Thoracic aorta (tissue), 2 donors: ENCODE measurements at places on chromosomes 7 and 10.

- no peak for DNase-seq
Observed at GRCh38 chr7:77501192-77501515, 35.9 kb upstream of the PTPN12 start.

DNA sequence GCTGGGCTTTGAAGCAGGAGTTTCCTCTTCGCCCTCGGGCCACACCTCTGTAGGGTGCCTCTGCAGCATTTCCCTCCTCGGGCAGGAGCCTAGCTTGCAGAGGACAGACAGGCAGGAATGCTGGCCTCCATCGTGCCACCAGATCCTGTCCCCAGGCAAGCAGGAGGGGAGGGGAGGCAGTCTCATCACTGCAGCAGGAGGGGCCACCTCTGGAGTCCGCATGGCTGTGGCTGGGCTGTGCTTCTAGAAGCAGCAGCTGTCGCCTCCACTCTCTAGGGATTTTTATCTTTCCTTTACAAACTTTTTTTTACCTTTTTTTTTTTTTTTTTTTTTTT is 181.4 kb downstream of the CUX1 start:
- DNase-seq = no peak

DNA sequence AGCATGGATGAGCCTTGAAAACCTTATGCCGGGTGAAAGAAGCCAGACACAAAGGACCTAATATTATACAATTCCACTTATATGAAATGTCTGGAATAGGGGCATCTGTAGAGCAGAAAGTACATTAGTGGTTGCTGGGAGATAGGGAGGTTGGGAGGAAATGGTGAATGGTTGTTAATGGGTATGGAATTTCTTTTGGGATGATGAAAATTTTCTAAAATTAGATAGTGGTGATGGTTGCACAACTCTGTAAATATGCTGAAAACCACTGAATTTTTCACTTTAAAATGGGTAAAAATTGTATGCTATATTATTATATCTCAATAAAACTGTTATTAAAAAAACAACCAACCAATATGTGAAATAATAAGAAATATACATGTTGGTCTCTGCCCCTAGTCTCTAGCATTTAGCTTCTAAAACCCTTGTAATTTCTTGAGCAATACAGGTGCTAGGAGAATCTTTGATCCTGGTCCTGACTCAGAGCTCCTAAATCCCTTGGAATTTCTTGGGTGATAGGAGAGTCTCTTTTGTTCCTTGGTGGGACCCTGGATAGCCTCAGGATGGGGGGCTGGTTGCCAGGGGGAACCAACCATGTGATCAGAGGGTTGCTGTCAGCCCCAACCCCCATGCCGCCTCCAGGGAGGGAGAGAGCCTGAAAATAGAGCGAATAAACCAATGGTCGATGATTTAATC is 64.0 kb downstream of the TACR2 start:
- no peak for DNase-seq

DNA sequence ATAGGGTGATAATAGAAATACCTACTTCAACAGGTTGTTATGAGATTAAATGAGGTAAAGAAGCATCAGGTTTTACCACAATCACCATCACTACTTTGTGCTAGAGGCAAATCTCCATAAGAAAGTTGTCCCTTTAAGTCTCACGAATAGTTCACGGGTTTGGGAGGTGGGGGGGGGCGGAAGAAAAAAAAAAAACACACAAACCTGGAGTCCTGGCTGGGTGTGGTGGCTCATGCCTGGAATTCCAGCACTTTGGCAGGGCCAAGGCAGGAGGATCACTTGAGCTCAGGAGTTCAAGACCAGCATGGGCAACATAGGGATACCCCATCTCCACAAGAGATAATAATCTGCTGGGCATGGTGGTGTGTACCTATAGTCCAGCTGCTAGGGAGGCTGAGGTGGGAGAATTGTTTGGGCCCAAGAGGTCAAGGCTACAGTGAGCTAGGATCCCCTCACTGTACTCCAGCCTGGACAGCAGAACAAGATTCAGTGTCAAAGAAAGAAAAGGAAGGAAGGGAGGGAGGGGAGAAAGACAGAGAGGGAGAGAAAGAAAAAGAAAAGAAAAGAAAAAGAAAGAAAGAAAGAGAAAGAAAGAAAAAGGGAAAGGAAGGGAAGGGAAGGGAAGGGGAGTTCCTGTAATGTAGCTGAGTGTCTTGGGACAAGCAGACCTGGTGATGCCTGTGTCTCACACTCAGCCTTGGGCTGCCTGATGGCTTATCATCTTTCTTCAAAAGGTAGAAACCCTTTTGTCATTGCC is 231.4 kb downstream of the CREB5 start:
- DNase-seq = no peak

- DNase-seq = no peak
Observed at GRCh38 chr10:103316087-103316486, 34.9 kb downstream of the PCGF6 start.

GRCh38 chr7:84900215-84900614 is 286.6 kb downstream of the SEMA3D start:
- no peak for DNase-seq

- no peak for DNase-seq
Observed at GRCh38 chr7:46715579-46715978, 794.5 kb upstream of the IGFBP3 start.

GRCh38 chr10:118810796-118811505 is 56.2 kb upstream of the CACUL1 start:
- DNase-seq = no peak

DNA sequence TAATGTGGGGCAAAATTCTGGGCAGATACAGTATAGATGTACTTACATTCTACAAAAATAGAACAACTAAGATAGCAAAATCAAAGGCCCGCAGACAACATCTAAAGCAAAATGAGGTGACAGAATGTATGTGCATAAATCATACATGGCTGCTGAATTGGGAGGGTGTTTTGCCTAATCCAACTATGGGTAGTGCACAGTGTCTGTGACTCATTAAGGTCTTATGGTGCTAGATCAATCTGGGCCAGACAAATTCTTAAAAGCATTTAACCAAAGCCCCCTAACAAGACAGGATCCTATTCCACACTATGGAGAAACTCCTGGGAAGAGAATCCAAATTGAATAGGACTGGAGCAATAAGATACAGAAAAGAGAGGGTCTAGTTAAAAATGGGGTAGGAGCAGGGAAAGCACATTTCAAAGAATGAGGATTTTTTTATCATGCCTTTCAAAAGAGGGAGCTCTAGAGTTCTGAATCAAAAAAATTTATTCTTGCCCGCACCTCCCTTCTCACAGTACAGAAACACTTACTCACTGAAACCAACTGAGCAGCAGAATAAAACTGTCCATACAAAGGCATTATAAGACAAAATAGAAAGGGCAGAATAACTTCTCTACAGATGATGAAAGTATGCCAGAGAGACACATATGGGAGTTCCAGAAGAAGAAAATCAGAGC is 181.3 kb downstream of the RNLS start:
- no peak for DNase-seq

- no peak for DNase-seq
Observed at GRCh38 chr10:33506838-33507661, 172.6 kb upstream of the NRP1 start.

DNA sequence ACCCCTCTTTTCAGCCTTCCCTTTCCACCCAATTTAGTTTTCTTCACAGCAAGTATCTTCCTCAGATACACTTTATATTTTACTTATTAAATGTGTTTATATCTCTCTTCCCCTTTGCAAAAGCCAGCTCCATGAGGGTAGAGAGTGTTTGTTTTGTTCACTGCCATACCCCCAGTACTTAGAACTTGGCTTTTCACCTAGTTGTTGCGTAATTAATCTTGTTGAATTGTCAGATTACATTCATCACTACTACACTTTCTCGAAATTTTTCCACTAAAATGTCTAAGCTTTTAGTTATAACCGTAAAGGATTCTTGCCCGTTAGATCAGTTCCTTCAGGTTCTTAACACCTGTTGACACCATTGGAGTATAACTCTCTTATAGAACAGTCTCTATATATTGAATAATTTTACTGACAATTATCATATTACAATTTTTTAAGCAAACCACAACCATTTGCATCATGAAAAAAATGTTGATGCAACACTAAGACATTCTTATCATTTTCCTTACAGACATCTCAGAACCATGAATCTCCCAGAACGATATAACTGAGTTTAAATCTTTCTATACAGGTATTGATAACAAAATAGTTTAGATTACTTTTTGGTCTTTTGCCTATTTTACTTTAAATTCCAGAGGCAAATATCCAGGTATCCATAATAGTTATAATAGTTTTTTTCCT is 29.9 kb downstream of the VWDE start:
- no peak for DNase-seq

DNA sequence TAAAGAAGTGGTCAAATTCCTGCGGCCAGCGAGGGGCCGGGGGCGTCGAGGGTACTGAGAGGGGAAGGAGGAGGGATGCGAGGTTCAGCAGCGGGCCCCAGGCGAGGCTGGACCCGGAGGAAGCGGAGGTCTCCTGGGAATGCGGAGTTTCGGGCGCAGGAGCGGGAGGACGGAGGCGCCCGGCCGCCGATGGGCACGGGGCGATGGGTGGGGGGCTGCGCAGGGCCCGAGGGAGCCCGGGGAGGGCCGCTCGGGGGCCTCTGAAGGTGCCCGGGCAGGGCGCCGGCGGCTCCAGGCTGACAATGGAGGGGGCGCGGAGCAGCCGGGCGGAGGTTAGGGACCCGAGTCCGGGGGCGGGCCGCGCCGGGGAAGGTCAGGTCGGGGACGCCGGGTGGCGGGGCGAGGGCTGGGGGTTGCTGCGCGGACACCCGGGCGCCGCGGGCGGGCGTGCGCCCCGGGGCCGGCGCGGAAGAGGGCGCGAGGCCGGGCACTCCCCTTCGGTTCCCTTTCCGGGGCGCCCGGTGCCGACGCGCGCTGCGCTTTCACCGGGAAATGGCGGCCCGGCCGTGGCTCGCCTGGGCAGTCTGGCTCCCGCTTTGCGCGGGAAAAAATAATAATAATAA is 683 bp downstream of the MACROH2A2 start:
- no peak for DNase-seq

GRCh38 chr7:16062269-16062668 is 359.1 kb downstream of the CRPPA start:
- no peak for DNase-seq

DNA sequence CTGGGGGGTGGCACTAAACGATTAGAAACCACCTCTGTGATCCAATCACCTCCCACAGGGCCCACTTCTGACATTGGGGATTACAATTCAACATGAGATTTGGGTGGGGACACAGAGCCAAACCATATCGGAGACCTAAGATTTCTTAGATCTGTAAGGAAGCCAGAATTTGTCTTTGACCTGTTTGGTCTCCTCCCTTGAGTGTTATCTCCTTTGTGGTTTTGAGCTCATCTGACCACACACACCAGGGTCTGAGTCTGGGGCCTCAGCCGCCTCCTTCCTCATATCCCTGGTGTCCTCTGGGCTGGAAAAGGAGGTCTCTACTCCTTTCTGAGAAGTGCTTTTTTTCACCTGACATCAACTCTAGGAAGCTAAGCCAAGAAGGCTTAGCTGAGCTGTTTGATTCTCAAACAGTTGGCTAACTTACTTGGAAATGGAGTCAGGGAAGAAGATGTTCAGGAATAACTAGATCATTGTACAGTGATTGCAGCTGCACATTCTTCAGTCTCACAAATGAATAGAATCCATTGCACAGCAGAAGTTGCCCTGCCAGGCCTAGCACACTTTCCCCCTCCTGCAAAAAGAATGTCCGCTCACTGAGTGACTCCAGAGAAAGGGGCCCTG is 167.4 kb downstream of the ARHGAP21 start:
- DNase-seq = no peak

- DNase-seq = no peak
Observed at GRCh38 chr7:101673951-101674350, 44.9 kb upstream of the MYL10 start.

DNA sequence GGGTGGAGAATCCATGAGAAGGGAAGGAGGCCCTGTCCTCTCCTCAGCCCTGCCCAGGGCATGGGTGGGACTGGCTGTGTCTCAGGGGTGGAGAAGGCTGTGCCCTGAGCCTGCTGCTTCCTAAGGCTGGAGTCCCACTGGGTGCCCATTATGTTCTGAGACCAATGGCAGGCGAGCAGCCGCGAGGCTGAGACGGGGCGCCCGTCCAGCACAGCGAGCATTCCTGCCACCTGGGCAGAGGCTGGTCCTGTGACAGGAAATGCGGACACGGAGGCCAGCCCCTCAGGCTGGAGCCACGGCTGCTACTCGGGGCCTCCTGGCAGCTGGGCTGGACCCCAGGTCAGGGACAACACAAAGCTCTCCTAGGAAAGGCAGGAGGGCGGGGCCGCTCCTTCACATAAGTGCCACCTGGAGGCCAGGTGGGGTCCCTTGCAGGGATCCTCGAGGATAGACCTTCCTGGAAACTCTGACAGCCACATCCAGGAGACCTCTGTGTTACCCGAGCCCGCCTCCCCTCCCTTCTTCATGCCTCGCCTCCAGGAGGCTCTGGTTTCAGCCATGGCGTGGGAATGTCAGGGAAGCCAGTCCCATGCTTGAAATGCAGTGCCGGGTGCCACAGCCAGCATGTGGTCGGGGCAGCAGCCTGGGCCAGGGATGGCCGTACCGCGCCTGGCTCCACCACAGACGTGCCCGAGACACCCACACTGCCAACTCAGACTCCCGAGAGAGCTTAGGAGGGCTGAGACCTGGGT is 173.9 kb downstream of the USP6NL start:
- DNase-seq = no peak

DNA sequence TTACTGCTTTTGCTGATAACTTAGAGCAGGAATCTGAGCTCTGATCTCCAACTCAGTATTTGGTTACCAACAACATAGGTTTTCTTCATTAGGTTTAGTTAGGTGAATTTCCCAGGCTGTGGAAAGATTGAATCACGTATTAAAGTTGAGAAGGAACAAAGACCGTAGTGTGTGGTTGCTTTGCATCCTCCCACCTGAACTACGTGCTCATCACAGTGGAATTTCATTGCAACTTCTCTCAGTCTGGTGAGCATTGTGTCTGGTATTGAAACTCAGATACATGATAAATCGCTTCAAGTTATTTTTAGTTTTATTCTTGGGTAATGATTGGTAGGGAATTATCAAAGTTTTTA is 139.4 kb upstream of the AKR1E2 start:
- DNase-seq = no peak

GRCh38 chr7:36185756-36186155 is 32.7 kb downstream of the EEPD1 start:
- DNase-seq = no peak

GRCh38 chr10:91768123-91768522 is 30.1 kb upstream of the TNKS2 start:
- DNase-seq = no peak

GRCh38 chr7:24769014-24769830 is 12.0 kb upstream of the GSDME start:
- no peak for DNase-seq

DNA sequence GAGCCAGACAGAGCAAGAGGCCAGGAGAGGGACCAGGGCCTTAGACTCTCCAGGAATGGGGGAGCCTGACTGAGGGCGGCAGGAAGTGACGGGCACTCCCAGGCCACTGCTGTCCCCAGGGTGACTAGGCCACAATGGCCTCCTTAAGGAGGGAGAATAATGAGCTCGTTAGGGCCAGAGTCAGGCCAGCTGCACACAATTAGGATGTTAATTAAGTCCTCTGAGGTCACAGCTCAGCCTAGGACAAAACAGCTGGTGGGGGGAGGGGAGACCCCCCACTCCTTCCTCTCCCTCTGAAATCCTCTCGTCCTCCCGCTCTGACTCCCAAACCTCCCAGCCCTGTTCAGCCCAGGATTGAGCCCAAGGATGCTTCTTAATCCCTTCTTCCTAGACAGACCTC is 143.0 kb downstream of the NEURL1 start:
- no peak for DNase-seq

- no peak for DNase-seq
Observed at GRCh38 chr7:17558558-17559332, 260.3 kb downstream of the AHR start.
